B cell (primary cell): ENCODE measurements at places on chromosomes 12 and 14.

DNA sequence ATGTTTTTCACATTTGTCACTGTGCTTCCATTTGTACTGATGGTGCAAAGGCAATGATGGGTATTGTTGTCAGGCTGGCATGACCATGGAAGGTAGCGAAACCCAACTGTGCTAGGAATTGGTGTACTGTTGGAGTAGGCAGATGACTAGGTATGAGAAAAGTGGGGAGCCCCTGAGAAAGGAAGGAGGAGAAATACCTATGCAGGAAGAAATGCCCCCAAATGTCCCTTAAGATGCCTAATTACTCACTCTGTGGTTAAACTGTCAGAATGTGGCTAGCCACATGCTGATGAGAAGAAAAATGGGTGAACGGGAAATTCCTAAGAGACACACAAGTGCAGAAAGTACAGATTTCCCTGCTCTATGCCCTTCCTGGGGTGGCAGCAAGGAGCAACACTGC, 339.1 kb downstream of the TMEM132D start:
- DNase-seq = no peak

DNA sequence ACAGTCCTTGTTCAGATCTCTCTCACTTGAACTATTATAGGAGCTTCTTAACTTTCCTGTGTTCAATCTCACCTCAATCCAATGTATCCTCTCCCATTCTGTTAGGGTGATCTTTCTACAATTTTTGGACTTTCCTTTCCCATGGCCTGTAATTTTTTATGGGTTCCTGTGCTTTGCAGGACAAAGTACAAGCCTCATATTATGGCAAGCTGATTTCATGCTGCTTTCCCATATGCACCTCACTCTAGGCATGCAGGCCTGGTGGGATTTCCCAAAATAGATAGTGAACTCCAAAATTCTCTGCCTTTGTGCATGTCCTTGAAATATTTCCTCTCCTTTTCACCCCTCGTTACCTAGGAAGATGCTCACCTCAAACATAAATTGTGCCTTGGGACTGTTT, 499.4 kb downstream of the NAV3 start:
- no peak for DNase-seq

DNA sequence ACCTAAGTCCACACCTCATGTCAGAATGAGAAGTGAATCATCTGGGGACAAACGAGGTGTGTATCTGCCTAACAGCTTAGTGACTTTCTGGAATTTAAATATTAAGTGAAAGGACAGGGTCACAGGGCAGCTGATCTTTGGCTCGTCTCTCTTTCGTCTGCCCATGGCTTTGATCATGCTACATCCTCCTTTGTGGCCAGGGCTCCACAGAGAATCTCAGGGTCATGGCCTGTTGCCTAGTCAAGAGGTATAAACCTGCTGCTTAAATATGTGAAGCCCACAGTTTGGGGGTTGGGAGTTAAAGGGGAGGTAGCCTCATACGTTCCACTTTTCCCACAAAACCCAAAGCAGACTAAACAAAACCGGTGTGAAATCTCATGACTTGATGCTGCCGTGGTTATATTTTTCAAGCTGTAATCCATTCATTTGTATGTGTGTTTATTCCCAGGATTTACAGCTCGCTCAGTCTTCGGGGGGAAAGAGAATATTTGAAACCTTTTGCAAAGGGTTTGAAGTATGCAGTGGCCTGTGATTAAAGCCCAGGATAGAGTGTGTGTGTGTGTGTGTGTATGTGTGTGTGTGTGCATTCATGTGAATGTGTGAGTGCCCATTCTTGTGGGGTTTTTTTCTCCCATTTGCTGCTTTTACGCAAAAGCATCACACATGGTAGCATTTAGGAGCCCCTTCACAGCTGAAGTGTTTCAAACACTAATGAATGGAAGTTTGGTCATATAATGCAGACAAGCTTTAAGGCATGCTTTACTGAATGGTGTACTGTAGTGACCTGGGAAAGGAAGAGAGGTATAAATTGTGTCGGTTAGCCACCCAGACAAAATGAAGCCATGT, 137.1 kb downstream of the HMGA2 start:
- no peak for DNase-seq

DNA sequence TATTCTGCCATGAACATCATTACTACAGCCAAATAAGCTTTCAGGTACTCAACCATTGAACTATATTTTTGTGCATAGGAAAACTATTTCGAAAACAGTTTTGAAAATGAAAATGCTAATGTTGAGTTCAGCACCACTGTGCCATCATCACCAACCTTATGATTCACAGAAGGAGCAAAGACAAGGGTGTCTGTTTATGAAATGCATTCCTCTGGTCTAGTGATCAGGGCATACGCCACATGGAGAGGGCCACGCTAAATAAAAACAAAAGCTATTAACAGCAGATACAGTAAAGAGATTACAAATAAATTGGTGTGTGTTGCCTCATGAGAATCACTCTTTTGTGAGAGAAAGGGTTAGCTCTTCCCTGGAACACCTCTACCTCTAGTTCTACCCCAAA, 43.2 kb upstream of the BMAL2 start:
- DNase-seq = no peak

- DNase-seq = no peak
Observed at GRCh38 chr14:50741567-50741966, 73.5 kb upstream of the SAV1 start.

DNA sequence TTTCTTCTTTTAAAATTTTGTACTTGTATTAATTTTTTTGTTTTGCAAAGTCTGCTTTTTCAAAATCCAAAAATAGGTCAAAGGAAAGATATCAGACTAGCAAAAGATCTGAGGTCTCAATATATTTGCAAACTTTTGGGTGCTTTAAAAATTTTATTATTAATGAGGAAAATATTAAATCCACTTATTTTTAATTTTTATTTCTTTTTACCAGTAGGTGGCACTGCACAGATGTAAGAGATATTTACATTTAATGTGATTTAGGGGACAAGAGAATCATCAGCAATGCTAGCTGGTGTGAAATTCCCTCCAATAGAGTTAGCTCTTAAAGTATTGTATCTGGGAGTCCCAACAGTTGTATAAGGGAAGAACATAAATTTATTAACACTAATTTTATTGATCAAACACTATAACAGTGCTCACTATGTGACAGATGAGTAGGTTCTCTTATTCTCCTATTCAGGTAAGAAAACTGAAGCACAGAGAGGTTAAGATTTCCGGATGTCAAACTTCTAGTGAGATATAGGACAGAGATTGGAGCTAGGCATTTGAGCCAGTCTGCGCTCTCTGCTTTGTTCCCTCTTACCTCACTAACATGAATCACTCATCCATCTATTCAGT, 30.5 kb downstream of the ALX1 start:
- DNase-seq = no peak

GRCh38 chr12:54222609-54223008, 33.8 kb upstream of the SMUG1 start:
- DNase-seq = no peak

- DNase-seq = no peak
Observed at GRCh38 chr14:29351996-29352705, 575.5 kb downstream of the PRKD1 start.

DNA sequence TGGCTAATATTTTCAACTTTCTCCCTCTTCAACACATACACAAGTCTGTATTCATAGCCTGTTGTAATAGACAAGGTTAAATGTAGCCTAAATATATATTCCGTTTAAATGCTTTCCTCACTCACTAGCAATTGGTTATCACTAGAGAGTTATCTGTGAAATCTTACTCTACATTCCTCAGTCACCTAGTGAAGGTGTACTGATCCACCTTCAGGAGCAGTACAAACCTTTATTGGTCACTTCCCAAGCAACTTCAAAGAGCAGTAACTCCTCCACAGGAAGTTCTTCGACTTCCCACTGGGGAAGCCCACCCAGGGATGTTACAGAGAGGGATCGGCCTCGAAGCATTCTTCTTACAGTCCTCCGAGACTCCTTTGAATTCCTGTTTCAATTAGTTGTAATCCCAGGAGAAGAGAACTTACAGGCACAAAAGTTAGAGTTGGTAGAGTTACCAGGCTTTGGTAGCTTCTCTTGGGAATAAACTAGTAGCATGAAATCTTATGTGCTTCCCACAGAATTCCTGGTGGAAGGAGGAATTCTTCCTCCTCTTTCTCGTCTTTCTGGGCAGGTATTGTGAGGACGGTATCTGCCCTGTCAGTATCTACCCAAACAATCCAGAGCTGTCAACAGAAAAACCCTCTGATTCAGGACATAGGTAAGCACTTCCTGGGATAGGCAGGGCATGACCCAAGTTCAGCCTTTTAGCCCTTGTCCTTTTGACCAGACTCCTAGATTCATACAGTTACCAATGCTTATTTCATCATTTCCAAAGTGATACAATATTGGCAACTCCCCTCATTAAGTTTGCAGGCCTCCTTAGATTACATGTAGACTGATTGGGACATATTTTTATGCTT, at the start of gene GYS2:
TSS of gene GYS2 (minus strand) at position 603 of the 857 bp plus-strand sequence. CDS start at position 348, 255 bp downstream.
- no peak for DNase-seq

- peak; percentile 16 for DNase-seq
Observed at GRCh38 chr12:85575120-85576096, 260.8 kb downstream of the RASSF9 start.

DNA sequence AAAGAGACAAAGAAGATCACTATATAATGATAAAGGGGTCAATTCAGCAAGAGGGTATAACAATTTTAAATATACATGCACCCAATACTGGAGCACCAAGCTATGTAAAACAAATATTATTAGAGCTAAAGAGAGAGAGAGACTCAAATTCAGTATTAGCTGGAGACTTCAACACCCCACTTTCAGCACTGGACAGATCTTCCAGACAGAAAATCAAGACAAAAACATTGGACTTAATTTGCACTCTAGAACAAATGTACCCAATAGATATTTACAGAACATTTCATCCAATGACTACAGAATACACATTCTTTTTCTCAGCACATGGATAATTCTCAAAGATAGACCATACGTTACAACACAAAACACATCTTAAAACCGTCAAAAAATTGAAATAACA, 81.0 kb downstream of the KLHL28 start:
- DNase-seq = no peak

- DNase-seq = no peak
Observed at GRCh38 chr14:54985156-54985555, 41.7 kb downstream of the WDHD1 start.
